Muscle of back (tissue), 13 donors: ENCODE measurements at places on chromosomes 1 and 21.

DNA sequence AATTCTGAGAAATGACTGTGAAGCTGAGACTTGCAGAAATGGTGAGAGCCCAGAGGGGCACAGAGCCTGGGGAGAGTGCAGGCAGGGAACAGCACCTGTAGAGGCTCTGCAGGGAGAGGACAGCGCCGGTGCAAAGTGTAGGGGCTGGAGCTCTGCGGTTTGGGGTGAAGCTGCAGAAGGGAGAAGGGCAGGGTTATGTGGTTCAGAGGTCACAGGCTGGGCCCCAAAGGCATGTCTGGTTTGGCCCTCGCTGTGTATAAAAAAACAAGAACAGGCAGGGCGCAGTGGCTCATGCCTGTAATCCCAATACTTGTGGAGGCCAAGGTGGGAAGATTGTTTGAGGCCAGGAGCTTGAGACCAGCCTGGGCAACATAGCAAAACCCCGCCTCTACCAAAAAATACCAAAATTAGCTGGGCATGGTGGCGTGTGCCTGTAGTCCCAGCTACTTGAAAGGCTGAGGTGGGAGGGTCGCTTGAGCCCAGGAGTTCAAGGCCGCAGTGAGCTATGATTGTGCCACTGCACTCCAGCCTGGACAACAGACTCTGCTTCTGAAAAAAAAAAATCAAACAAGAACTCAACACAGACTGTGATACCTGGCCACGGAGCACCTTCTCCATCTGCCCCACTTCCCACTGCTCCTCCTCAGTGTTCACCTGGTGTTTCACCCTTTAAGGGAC is 29.1 kb downstream of the SERINC2 start:
- DNase-seq = no peak

DNA sequence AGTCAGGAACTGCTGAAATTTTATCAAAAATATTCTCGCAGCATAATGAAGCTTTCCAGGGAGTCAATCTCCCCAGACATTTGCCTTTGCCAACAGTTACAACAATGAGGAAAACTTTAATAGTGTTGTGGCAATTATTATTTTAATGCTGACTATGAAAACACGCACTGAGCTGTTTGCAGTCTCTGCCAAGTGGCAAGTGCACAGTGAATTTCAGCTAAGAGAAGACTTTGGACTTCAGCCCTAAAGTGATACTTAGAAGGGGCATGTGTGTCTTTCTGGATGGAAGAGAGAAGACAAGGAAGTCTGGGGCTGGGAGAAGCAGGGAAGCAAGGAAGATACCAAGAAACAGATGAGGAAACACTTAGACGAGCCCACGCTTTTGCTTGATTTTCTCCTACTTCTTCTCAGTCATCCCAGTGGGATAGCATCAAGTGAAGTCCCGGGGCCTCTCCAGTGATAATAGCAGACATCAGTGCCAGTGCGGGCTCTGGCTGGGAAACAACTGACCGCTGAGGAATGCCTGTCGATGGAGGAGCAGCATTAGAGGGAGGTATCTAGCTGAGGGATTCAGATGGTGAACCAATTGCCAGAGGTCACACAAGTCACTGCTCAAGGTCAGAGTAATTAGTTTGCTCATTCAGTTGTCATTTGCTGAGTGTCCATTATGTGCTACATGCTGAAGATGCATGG is 196.3 kb downstream of the TTLL7 start:
- no peak for DNase-seq

- DNase-seq = no peak
Measured at GRCh38 chr1:15770313-15770962, 11.8 kb downstream of the FBLIM1 start.

DNA sequence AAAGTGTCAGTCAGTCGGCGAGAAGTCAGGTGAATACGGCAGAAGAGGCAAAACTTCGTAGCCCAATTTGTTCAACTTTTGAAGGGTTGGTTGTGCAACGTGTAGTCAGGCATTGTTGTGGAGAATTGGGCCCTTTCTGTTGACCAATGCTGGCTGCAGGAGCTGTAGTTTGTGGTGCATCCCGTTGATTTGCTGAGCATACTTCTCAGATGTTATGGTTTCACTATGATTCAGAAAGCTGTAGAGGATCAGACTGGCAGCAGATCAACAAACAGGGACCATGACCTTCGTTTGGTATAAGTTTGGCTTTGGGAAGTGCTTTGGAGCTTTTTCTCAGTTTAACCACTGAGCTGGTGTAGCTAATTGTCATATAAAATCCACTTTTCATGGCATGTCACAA is 190.2 kb upstream of the ADAMTS5 start:
- DNase-seq = no peak

- DNase-seq = no peak
Measured at GRCh38 chr1:116918714-116919357, 9.1 kb downstream of the PTGFRN start.

- no peak for DNase-seq
Measured at GRCh38 chr1:221809091-221810029, 67.5 kb upstream of the DUSP10 start.
